D341Med (cell line): ENCODE measurements at places on chromosomes 7 and 10.
A peak's percentile ranks its signal among the peaks of the same experiment; 100 is the strongest.

DNA sequence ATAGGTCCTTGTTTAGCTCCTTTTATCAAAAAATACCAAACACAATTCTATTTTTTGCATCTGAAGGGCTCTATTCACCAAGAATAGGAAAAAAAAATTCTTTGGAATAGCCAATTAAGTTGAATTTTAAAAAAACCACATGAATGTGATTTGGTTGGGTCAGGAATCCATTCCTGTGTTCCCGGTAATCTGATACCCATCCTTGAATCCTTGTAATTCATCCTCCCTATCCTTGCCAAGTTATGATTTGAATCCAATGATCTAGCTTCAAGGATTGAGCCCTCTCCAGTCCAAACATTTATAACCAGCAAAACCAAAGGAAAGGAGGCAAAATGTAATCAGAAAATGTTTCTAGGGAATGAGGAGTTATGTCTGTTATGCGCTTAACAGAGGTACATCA lies 86.6 kb downstream of the CFAP58 start:
- no peak for DNase-seq

GRCh38 chr7:117716707-117717299 lies 156.4 kb downstream of the CTTNBP2 start:
- no peak for DNase-seq

DNA sequence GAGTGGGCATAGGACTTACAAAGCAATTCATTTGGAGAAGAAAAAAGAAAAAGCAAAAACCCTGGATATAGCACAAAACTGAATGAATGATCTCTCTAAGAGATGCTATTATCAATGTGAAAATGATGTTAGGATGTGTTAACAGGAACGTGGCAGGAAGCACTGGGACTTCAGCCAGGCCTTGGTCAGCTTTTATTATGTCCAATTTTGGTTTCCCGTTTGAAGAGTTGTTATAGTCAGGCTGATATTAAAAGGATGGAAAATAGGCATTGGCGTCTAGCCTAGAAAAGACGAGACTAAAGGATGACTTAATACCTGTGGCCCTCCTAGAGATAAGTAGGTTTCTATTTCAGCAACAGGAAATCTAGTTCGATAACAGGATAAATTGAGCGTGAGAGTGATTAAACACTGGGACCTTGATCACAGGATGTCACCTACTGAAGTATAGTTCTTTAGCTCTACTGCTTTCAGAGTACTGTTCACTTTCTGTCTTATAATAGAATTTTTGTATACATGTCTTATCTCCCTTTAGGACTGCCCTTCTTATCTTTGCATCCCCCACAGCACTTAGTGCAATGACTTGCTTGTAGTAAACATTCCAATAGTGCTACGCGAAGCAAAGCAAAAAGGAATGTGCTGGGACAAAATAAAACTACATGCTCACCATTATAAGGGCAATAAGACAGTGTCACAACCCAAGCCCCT lies 99.8 kb upstream of the AGBL3 start:
- DNase-seq, result no peak

DNA sequence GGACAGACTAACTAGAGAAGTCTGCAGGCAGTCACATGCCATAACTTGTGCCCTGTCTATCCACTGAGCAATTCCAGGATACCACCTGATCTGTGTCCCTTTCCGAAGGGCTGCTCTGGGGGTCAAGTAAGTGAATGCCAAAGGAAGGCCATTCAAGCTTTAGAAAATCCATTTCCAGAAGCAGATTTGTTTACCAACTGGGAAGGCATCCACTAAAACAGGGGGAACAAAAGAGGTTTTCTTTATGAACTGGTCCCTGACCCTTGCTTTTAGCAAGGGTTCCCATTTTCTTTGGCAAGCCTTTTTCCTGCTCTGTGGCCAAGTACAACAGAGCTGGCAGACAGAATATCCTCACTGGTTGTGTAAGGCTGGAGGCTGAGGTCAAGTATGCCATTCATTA lies 36.5 kb downstream of the ITPRID1 start:
- DNase-seq, result no peak

GRCh38 chr7:158315326-158315725 lies 272.3 kb downstream of the PTPRN2 start:
- DNase-seq, result no peak

DNA sequence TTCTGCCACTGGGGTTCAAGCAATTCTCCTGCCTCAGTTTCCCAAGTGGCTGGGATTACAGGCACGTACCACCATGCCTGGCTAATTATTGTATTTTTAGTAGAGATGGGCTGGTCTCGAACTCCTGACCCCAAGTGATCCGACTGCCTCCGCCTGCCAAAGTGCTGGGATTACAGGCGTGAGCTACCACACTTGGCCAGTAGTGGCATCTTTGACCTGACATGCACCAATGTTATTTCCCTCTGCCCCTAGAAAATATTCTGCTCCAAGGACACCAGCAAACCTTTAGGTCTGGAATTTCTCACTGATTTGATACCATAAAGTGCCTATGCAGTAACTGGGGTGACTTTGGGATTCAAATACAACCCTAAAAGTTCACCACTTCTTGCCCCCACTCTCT lies 179.4 kb downstream of the ARID5B start:
- DNase-seq, result no peak

DNA sequence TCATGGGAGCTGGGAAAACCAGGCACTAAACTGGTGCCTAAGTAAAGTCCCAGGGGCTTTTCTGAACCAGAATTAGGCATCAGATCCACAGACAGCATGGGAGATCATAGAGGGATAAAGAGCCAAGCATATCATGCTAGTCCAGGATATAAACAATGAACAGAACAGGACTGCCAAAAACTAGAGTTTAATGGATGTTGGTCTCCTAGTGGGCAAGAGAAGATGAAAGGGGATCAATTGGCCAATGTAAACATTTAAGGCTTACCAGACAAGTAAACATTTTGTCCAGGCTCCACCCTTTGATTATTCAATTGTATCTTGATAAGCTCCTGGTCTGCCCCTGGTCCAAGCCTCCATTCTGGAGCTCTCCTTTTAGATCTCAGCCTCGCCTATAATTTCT lies 18.9 kb downstream of the MACC1 start:
- no peak for DNase-seq

DNA sequence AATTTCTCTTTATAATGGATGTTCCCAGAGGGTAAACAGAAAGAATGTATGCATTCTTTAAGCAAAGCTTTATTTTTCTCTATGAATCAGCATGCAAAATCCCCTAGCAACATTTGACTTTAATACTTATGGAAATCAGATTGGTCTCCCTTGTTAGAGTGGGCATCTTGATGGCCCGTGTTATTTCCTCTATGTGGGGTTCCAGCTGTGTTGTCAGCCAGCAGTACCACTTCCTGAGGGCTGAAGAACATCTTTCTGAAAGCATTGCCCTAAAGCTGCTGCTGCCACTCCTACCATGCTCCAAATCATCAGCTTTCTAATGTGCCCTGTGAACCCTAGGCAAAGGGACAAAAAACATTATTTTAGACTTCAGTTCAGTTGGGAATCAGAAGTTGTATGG lies 70.4 kb upstream of the HECTD2 start:
- DNase-seq, result no peak

GRCh38 chr7:128084896-128085608 lies 53.8 kb upstream of the LRRC4 start:
- DNase-seq, result no peak

DNA sequence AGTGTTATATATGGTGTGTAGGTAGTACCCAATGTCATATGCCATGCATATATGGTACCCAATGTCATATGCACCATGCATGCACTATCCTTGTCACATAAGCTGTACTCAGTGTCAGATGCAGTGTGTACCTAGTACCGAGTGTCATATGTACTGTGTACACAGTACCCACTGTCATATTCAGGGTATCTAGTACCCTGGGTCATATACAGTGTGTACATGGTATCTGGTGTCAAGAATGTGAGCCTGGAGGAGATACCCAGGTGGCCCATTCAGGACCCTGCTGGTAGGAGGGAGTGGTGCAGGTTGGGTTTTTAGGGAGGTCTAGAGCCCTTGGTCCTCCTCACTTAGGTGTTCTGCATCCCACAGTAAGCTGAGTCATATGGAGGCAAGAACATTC lies 1.8 kb downstream of the ZMYND11 start:
- DNase-seq, result peak; percentile 51

GRCh38 chr10:102003541-102003940 lies 52.4 kb downstream of the ARMH3 start:
- DNase-seq, result no peak

DNA sequence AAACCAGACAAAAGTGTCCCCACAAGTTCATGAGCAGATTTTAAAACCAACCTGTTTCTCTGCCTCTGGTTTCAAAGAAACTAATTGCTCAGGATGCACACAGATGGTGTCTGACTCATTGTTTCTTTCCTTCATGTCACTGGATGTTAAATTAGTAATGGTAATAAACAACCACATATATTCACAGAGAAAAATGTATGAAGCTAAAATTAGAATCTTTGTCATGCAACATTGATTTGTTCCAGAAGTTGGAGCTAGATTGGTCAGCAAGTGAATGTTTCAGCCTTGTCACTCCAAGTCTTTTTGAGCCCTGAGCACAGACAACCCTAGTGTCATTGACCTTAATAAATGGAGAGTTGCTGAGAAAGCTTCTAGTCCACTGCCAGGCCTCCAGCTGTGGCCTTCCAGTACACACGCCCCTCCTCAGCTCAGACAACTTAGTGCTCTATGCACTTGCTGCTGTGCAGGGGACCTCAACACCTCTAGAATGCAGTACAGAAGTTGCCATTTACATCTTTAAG lies 175.9 kb downstream of the CCDC71L start:
- no peak for DNase-seq
